Nephron progenitor cell (in vitro differentiated cells): ENCODE measurements at places on chromosomes 4 and X.
A peak's percentile ranks its signal among the peaks of the same experiment; 100 is the strongest.

GRCh38 chr4:165011403-165011802 is 20.4 kb upstream of the TRIM60 start:
- no peak for DNase-seq

DNA sequence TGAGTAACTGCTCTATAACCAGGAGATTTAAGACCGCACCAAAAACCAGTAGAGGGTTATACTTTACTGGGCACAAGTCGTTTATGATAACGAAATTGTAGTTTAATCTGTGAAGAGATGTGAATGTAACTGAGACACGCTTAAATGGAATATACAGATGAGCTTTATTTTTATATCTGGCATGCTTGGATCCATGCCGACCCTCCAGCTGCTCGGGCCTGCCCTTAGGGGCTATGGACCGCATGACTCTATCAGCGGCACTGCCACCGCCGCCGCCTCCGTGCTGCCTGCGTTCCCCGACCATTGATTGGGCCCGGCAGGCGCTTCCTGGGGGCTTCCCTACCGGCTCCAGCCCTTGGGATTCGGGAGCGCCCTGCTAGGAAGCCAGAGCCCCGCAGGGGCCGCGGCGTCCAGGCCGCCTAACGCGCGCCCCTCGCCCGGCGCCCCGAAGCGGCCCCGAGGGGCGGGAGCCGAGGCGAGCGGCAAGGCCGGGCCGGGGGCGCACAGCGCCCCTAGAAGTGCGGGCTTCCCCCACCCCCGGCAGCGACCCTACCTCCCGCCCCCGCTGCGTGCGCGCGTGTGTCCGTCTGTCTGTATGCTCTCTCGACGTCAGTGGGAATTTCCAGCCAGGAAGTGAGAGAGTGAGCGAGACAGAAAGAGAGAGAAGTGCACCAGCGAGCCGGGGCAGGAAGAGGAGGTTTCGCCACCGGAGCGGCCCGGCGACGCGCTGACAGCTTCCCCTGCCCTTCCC is at the start of gene NFKB1:
Gene NFKB1, plus strand, starts transcription at position 664 of the 751 bp plus-strand sequence. CDS start 24,160 bp downstream, outside the sequence.
- peak; percentile 39 for DNase-seq

GRCh38 chr4:159193046-159193620 is 90.3 kb downstream of the RAPGEF2 start:
- no peak for DNase-seq

- no peak for DNase-seq
Measured at GRCh38 chr4:168647646-168648375, 151.0 kb downstream of the PALLD start.
